ENCODE measurements at places on chromosomes 5 and 9.

- DNase-seq = no peak
These were observed 38.7 kb downstream of the G3BP1 start for GRCh38 chr5:151810449-151810848.

DNA sequence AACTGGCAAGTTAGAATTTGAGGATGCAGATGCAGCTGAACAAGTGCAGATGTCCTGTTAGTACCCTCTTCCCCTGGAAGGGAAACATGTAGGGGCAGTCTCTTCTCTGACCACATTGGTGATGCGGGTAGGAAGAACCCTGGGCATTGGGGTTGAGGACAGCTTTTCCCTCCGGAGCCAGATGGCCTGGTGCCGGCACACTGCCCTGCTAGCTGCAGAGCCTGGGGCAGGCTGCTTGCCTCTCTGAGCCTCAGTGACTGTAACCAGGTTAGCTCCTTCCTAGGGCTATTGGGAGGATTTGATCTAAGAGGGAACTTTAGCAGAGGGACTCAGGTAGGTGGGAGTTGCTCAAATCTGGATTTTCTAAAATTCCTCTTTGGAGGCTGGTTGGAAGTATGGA, 148.4 kb downstream of the HSPA4 start:
- no peak for DNase-seq

- DNase-seq = no peak
These were observed 587.2 kb upstream of the SEMA6A start for GRCh38 chr5:117161718-117162335.

GRCh38 chr9:116327701-116328405, 174.3 kb downstream of the PAPPA start:
- peak; percentile 88 for DNase-seq

DNA sequence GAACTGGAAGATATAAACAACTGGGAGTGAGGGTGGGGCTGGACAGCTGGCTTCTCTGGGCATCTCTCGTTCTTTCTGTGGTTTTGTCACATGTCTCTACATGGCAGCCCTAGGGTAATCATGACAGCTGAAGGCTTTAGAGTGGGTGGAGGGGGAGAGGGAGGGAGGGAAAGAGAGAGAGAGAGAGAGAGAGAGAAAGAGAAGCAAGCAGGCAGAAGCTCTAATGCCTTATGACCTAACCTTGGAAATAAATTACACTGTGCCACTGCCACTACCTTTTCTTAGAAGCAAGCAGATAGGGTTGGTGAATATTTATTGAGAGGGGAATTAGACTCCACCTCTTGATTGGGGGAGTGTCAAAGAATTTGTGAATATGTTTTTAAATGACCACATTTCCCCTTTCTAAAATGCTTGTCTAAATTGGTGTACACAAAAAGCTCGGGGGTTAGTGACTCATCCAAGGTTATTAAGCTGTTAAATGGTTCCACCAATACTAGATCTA, 2.6 kb upstream of the DAPK1 start:
- DNase-seq = no peak

- peak; percentile 86 for DNase-seq
These were observed 2.2 kb downstream of the AKNA start for GRCh38 chr9:114385397-114386181.

DNA sequence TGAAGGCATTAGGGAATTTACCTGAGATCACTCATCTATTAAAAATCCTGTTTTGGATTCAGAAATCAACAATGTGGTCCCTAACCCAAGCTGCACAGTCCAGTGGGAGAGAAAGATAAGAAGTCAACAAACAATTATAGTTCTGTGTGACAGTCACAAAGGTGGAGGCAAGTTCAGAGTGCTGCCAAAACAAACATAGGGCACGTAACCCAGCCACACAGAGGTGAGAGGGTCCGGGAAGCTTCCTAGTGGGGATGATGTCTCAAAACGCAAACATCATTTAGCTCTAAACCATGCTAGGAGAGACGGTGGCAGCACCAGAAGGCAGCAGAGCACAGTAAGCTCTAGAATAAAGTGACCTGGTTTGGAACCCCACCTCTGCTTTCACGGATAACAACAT, 158.9 kb downstream of the MAPKAP1 start:
- DNase-seq = no peak

- no peak for DNase-seq
These were observed 45.9 kb downstream of the ABCA1 start for GRCh38 chr9:104882086-104882485.

DNA sequence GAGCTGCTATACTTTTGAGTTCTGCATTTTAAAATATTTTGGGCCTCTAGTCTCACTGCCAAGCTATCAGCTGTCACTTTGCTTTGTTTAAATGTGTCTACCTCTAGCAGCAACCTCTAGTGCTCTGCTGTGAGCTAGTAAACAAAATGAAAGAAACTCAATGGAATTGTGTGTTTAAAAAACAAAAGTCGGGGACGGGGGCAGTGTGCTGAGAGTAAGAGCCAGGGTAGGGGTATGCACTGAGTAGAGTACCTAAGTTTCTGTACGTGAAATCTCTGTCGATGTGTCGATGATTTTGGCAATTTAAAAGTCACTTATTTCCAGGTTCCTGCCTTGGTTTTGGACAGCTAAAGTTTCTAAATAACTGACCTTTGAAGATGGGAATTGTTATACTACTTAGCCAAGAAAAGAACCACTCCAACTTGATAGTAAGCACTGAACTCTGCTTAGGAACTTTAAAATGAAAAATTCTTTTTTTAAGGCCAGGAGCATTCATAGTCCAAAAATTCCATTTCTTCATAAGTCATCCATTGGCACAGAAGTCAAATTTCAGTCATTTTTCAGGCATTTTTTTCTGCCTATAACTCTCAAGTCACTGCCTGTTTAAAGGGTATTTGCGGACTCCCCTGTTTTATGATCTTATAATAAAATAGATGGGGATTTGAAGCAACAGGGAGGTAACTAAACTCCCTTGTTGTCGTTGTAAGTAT, 111.5 kb downstream of the SAXO1 start:
- DNase-seq = peak; percentile 61

DNA sequence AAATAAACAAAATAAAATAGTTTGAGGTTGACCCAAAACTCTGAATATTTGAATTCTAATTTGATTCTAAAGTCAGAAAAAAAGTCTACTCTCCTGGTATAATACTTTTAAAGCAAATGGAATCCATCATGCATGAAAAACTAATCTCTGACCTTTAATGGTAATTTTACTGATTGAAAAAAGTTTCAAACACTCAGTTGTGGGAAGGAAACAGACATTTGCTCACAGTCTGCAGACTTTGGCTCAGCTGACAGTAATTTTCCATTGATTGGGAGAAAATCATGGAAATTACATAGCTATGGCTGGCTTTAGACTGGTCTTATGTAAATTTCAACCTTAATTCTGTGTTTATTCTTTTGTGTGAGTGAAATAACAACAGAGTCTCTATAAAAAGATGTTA, 574.3 kb downstream of the PDE4D start:
- DNase-seq = no peak

DNA sequence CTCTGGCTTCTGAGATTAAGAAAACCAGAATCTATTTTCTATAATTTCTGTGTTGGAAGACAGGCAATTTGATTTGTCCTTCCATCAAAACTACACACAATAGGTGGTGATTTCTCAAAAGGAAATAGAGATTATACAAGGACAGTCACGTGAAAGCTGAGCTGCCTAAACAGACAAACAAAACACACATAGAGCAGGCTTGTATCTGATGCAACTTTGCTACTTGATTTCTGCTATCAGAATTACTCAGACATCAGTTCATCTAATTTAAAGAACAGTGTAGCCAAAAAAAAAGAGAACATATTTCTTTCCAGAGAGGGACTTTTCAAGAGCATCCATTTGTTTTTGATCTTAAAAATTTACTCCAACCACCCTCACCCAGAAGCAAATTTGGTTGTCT, 2128.3 kb upstream of the C9orf72 start:
- DNase-seq = no peak

GRCh38 chr5:78504704-78505677, 143.6 kb downstream of the LHFPL2 start:
- DNase-seq = peak; percentile 95

- no peak for DNase-seq
These were observed 172.8 kb downstream of the ERCC6L2 start for GRCh38 chr9:96048104-96048955.

DNA sequence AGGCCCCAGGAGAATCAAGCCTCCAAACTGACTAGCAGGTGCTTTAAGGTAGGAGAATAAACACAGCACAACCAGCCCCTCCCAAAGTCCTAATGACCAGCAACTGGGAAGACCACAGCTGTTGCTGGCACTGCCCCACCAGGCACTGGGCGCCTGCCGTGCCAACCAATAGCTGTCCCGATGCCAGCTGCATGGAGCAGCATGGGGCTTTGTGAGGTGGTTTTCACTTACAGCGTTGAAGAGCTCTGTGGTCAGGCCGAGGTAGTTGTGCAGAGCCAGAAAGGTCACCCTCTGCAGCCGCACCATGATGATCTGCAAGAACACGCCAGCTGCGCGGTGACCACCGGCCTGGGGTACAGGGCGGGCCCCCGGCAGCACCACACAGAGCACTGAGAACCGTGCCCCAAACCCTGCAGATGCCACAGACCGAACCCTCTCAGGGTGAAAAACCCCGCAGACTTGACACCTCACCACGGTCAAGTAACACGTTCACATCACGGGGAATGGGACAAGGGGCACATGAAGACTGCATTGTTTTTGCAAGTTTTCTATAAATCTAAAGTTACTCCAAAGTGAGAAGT, 28.7 kb downstream of the PNPLA7 start:
- DNase-seq = no peak

GRCh38 chr5:141605523-141606277, 13.1 kb downstream of the DIAPH1 start:
- no peak for DNase-seq

- no peak for DNase-seq
These were observed 188.9 kb downstream of the HSD17B3 start for GRCh38 chr9:96113032-96113431.

GRCh38 chr9:22206833-22207232, 197.7 kb upstream of the CDKN2B start:
- no peak for DNase-seq

DNA sequence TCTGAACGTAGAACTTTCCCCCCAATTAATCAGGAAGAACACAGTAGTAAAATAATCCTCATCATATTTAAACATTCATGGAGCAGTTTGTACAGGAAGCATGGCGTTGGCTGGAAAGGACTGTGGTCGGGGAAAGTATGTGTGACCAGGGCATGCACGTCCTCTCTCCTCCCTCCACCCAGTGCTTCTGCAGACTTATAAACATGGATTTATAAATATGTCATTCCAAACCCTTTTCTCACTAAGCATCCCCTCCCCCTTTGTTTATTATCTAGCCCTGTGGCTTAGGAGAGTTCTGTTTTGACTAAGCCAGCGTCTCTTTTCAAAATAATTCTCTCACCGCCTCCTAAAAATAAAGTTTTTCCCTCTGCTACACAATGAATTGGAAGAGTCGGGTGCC, 70.4 kb upstream of the DAP start:
- peak; percentile 91 for DNase-seq

- no peak for DNase-seq
These were observed 226.5 kb downstream of the DOCK8 start for GRCh38 chr9:441126-441525.

GRCh38 chr5:31854181-31855133, 215.5 kb downstream of the PDZD2 start:
- DNase-seq = peak; percentile 50

DNA sequence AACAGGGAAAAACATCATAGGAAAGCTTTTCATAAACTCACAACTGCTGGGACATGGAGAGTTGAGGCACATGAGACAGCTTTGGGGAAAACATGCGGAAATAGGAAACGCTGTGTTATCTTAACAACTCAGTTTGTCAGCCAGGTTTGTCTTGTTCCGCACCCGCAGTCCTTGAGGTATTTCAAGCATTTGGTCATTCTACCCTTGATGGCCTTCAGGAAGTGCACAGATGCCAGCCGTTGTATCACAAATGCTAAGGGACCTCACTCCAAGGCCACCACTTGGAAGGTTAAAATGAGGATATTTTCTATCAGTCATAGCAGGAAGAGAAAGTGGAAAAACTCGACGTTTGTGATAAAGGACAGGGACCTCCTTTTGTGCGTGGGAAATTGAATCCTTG, 83.8 kb downstream of the TRIO start:
- no peak for DNase-seq

Data from adipocyte (in vitro differentiated cells).